ENCODE measurements at places on chromosomes 12 and 14. TPM values are rescaled to one million over a fixed set of nuclear protein-coding genes. Genes with fewer than 3 reads are reported as not detected.

DNA sequence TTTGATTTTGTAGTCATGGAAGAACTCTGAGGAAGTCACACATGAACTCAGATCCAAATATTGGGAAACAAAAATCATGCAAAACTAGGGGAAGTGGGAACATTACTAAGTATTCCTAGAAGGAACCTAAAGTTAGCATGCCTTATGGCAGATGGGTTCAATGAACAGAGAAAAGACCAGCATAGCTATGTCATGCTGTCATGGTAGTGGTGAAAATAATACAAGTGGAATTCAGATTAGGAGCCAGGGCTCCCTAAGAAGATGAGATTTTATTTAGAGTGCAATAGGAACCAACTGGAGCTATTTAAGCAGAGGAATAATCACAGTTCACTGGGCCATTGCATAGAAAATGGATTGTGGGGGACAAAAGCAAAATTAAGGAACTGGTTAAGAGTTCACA, 134.0 kb downstream of the DIO2 start:
- no peak for DNase-seq

DNA sequence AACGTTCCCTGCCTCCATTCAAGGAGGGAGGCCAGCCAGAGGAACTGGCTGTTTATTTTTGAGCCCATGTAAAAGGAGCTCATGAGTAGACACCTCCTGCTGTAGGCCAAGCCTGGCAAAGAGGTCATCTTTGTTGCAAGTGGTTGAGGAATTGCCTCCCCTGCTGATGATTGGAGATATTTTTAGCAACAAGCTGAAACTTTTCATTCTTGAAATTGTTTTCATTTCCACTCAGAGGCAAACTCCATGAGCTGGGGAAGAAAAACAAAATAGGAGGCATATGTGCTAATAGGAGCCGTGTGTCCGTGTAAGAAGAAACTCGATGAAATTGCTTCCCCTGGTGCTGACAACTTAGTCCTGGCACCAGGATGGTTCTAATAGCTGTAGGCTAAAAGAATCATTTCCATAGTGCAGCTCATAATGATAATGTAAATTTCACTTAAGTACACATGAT, 440.1 kb upstream of the FAR2 start:
- no peak for DNase-seq

The LHX5 gene
- total RNA-seq: not detected

DNA sequence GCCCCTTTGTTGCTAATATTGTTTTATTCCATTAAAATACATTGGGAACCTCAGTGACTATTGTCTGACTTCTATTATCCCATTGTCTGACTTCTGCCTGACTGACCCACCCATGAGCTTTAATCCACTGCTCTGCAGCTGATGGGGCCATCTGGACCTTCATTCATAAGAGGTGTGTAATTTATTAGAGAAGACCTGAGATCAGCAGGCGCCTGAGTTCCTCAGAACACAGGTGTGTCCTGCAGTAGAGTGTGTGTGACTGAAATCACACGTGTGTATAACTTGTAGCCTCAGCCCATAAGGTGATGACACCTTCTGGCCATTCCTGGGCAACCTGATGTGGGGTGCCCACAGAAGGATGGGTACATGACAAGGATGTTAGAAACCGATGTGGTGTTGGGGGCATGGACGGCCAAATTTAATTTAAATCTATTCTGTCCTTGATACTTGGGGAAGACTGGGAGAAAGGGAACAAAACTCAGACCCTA, 821.0 kb downstream of the TMEM121 start:
- DNase-seq: no peak

GRCh38 chr14:49206828-49207227, 379.4 kb downstream of the RPS29 start:
- DNase-seq: no peak

The LRFN5 gene
- total RNA-seq: not detected

- peak; percentile 63 for DNase-seq
These were observed 52.5 kb downstream of the C12orf75 start for GRCh38 chr12:105382771-105383622.

- no peak for DNase-seq
These were observed at the start of gene PMCH for GRCh38 chr12:102197789-102198188. Gene PMCH, minus strand, starts transcription at chr12:102197833. Its CDS starts 63 bp downstream, at chr12:102197770.

GRCh38 chr14:31024577-31025366, 677 bp upstream of the AP4S1 start:
- DNase-seq: no peak

- peak; percentile 59 for DNase-seq
These were observed 209.7 kb upstream of the ATP2B1 start for GRCh38 chr12:89918172-89918846.

The SOAT2 gene
- total RNA-seq: not detected

DNA sequence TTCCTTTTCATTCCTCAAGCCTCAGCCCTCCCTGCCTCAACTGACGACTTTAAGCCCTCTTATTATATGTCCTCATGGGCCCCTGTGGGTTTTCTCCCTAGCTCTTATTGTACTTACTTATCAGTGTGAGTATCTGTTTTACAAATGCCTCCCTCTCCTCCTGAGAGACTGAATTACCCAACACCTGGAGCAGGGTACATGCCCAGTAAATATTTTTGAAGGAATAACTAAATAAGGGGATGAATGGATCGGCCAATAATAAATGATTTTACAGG, 95.8 kb upstream of the SLC35F4 start:
- DNase-seq: no peak

GRCh38 chr14:52080808-52081755, 12.2 kb upstream of the NID2 start:
- peak; percentile 14 for DNase-seq

GRCh38 chr14:22143363-22143762, 445.7 kb downstream of the DAD1 start:
- no peak for DNase-seq

DNA sequence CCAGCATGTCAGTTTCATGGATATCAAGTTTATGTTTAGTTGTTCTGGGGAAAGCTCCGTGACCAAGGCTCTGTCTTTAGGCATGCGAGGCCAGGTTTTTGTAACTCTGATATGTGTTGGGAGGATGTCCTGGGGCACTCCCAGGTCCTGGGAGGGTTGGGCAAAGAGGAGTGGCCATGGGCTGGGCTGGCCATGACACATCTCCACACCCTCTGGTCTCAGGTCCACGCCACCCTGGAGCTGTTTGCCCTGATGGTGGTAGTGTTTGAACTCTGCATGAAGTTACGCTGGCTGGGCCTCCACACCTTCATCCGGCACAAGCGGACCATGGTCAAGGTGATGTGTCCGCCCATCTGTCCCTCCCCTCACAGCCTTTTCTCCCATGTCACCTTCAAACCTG, 46.4 kb downstream of the TPCN1 start:
- no peak for DNase-seq

- no peak for DNase-seq
These were observed 1058.4 kb downstream of the LRFN5 start for GRCh38 chr14:42665083-42665482.

DNA sequence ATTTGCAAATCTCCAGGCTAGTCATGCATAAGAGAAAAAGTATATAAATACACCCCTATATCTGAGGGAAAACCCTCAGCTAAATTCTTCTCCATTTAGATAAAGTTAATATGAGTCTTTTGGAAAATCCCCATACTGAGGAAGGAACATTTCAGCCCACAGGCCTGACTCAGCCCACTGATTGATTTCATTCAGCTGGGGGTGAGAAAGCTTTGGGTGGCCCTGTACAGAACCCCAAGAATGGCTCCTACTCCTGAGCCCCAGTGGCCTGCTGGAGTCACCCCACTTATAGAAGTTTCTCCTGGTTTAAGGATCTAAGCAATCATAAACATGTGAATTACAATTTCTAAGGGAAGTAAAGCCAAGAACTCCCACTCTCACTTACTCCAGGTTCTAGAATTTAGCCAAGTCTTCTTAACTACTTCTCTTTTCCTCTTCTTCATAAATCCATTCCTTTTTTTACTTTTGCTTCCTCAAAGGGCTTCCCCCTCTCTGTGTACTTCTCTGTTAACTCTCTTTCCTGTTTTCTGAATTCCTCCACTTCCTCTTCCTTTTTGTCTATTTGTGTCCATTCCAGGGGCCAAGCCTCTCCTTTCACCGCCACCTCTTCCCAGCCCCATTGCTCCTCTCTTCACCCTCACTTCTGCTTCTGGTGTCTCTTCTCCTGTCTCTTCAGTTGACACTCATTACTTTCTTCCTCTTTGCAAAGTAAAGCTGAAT, 21.0 kb downstream of the RTN1 start:
- DNase-seq: no peak

DNA sequence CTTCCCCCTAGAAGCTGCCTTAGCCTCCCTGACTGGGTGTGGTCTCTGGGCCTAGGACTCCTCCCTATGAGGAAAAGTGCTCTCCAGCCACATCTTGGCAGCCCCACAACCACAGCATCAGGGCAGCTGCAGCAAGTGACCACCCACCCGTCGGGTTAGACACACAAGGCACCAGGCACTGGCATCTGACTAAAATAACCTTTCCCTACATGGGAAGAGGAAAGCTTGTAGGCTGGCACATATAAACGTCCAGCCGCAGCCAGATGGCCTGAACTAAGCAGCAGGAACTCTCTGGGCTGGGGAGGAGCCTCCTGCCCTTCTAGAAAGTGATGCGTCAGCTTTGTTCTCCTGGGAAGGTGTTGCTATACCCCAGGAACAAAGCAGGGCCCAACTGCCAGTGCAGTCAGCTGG, 328.7 kb downstream of the DPF3 start:
- no peak for DNase-seq

- no peak for DNase-seq
These were observed 6.3 kb downstream of the CIPC start for GRCh38 chr14:77104393-77104792.

DNA sequence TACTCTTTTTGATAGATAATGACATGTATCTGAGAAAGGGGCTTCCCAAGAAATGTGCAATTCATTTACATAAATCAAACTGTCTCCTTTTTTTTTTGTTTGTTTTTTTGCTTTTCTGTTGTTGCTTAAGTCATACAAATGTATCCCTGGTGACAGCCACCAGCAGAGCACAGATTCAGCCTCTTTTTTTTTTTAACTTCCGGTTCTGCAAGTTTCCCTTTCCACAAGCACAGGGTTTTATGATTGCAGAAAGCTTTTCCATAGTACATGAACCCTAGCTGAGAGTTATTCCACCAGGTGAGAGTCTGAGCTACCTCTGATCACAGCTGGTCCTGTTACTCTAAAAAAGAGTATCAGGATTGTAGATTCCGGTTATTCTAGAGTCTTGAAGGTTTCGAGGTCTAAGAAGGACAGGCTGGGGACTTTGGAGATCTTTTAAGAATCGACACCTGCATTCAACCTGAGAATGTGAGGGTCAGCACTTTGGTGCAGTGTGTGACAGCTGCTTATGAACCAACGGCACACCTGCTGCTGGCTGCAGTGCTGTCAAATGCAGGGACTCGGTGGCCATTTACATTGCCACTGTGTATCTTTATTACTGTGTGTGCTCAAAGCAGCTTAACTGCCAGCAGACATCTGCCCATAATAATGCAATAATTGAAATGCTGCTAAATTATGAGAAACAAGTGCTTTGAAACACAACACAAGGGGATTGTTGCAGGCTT, 551.7 kb downstream of the NRXN3 start:
- no peak for DNase-seq

DNA sequence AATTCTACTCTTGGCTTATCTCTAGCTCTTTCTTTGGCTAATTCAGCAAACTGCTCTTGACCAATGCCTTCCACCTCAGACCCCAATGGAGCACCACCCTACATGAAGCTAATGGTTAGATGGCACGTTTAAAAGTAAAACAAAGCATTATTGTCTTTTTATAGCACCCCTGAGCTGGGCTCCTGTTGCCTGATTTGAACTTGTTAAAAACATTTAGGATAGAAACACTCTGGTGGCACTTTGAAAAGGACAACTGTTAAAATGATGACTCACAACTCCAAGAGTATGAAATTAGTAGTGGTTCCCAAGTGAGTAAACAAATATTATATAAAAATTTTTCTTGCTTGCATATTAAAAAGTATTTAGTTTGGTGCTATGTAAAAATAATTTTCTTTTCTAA, 299.6 kb upstream of the DCN start:
- no peak for DNase-seq
